ENCODE measurements at places on chromosomes 6 and 20.

DNA sequence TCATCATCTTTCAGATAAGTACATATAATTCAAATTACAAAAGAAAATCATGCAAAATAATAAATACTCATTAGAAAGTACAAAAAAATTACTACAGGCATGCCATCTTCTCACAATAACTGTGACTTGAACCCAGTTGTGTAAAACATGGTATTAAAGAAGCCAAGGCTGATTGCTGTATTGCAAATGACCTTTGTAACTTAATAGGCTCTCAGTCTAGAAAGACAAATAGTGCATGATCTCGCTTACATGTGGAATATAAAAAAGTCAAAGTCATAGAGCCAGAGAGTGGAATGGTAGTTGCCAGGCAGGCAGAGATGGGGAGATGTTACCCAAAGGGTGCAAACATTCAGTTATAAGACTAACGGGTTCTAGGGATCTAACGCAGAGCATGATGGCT is 626.1 kb downstream of the COL12A1 start:
- no peak for DNase-seq

DNA sequence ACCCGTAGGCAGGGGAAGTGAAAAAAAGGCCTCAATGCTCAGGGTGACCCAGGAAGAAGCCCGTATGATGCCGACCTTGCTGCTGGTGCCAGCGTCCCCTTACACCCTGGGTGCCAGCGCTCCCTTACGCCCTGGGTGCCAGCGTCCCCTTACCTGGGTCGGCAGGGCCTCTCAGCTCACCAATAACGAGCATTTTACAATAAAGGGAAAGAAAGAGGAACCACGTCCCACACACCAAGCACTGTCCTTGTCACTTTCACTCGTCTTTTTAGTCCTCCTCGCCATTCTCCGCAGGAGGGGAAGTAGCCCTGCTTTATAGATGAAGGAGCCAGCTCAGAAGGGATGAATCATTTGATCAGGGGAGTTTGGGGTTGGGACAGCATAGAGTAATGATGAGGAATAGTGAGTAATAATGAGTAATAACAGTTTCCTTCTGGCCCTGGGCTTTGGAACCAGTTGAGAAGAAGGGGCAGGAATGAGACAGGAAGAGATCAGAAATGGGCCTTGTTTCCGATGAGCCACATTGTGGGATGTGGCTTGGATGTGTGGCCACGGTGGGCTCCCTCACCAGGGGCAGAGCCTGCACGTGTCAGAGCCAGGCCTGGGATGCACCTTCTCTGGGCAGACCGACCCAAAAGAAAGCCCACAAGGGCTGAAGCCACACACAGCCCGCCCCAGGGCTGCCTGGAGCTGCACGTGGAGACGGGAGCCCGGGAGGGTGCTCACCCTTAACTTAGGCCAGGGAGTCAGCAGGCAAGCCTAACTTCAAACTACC is 75.7 kb downstream of the SYNJ2 start:
- DNase-seq, result no peak

DNA sequence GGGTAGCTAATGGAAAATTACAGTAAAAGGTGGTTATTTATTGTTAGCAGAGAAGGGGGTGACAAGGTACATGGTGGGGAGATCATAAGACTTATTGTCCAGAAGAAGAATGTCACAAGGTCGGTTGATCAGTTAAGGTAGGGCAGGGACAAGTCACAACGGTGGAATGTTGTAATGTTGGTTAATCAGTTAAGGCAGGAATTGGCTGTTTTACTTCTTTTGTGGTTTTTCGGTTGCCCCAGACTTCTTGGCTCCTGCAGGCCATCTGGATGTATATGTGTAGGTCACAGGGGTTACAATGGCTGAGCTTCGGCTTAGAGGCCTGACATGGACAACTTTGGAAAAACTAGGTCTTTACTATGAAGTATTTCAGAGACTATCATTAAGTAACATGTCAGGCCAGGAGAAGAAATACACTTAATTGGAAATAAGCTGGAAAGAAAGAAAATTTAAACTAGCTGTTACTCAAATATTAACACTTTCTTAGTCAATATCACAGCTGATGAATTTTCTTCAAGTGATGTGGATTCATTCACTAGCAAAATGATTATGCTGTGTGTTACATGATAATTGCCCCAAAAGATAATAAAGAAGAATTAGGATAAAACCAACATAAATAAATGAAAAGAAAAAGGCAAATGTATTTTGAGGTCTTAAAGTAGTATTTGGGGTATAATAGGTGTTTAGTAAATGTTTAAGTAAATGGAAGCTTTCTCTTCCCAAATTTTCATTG is 4.4 kb downstream of the AIG1 start:
- DNase-seq, result no peak

GRCh38 chr6:57162028-57162427 is 10.1 kb upstream of the BAG2 start:
- DNase-seq, result no peak

GRCh38 chr6:130306377-130306776 is 59.4 kb upstream of the TMEM200A start:
- no peak for DNase-seq

DNA sequence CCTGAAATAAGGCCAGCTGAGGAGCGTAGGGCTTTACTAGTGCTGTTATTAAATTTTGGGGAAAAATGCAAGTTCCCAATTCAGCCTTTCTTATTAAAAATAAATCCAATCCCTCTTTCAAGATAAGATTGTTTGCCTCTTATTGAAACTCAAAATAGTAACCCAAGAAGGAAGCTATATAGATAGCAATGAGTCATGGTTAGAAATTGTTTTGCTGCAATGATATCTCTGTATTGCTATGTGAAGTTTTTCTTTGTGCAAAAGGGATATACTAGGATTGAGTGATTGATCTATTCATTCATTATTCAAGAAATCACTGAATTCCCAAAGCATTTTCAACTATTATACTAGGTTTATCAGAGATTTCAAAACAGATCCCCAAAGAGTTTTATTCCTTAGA is 93.0 kb upstream of the HDAC2 start:
- no peak for DNase-seq

- no peak for DNase-seq
Measured at GRCh38 chr6:87561017-87561416, 28.8 kb downstream of the RARS2 start.

GRCh38 chr6:30169658-30170614 is 6.6 kb downstream of the TRIM15 start:
- DNase-seq, result no peak

DNA sequence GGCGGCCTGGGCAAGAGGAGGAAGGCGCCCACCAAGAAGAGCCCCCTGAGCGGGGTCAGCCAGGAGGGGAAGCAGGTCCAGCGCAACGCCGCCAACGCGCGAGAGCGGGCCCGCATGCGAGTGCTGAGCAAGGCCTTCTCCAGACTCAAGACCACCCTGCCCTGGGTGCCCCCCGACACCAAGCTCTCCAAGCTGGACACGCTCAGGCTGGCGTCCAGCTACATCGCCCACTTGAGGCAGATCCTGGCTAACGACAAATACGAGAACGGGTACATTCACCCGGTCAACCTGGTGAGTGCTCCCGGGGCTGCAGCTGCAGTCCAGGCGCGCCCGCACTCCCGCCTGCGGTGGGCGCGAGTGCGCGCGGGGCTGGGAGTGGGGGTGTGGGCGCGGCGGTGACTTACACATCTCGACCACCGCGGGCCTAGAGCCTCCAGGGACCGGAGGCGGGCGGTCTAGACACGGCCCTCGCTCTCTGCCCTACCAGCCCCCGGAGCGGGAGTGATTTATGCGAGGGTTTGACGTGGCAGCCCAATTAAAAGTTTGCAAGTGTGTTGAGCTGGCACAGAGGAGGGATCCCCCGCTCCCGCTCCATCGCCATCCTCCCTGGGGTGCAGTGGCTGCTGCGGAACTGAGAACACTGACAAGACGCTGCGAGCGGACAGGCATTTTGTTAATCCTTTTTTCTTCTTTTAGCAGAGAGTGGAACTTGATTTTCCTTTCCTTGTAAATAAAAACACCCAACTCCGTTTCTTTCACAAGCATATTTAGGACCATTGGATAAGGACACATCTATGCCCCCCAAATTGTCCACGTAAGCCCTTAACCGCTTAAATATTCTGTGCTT is 867 bp downstream of the TCF21 start:
- no peak for DNase-seq

DNA sequence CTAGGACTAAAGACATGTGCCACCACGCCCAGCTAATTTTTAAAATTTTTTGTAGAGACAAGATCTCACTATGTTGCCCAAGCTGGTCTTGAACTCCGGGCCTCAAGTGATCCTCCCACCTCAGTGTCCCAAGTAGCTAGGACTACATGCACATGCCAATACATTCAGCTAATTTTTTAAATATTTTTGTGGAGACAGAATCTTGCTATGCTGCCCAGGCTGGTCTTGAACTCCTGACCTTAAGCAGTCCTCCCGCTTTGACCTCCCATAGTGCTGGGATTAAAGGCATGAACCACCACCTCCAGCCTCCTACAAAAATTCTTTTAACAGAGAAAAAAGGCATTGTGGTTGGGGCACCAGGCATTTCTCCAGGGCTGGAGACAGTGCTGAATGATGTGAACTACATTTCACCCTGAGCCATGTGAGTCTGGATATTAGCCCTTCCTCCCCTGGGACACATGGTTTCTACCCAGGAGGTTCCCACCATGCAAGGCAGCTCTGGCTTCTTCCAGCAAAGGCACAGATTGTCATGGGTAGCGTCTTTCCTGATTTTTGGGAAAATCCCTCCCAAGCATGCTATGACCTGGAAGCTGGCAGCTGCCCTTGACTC is 36.3 kb upstream of the CMTR1 start:
- DNase-seq, result no peak
